Activated naive CD8-positive, alpha-beta T cell treated with anti-CD3 and anti-CD28 coated beads for 36 hours (primary cell): ENCODE measurements at places on chromosomes 2 and 18.

DNA sequence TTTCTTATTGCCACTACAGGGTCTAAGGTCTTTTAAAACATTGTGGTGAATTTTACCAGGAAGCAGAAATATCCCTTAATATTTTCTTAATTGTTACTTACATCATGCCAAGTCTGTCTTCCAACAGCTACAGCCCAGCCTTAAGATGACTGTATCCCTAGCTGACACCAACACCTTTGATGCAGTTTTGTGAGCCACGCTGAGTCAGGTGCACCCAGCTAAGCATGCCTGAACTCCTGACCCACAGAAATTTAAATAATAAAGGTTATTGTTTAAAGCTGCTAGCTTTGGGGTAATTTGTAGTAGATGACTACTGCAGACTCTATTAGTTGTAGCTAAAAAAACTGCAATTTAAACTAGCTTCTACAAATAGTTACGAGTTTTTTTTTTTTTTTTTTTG is 1757.9 kb upstream of the LRRTM1 start:
- no peak for DNase-seq

DNA sequence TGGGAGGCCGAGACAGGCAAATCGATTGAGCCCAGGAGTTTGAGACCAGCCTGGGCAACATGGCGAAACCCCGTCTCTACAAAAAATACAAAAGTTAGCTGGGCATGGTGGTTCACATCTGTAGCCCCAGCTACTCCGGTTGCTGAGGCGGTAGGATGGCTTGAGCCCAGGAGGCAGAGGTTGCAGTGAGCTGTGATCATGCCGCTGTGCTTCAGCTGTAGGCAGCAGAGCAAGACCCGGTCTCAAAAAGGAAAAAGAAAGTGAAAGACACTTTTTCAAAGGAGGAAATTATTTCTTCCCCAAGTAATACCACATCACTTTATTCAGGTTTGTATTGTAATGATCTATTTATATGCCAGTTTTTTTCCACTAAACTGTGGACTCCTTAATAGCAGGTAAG is 35.7 kb upstream of the TAF4B start:
- DNase-seq: peak; percentile 44

- no peak for DNase-seq
Observed at GRCh38 chr2:171149986-171150693, 10.6 kb downstream of the TLK1 start.

GRCh38 chr2:168565112-168565511 is 109.0 kb downstream of the CERS6 start:
- no peak for DNase-seq

- DNase-seq: no peak
Observed at GRCh38 chr2:233450864-233451575, 96.7 kb downstream of the DGKD start.

DNA sequence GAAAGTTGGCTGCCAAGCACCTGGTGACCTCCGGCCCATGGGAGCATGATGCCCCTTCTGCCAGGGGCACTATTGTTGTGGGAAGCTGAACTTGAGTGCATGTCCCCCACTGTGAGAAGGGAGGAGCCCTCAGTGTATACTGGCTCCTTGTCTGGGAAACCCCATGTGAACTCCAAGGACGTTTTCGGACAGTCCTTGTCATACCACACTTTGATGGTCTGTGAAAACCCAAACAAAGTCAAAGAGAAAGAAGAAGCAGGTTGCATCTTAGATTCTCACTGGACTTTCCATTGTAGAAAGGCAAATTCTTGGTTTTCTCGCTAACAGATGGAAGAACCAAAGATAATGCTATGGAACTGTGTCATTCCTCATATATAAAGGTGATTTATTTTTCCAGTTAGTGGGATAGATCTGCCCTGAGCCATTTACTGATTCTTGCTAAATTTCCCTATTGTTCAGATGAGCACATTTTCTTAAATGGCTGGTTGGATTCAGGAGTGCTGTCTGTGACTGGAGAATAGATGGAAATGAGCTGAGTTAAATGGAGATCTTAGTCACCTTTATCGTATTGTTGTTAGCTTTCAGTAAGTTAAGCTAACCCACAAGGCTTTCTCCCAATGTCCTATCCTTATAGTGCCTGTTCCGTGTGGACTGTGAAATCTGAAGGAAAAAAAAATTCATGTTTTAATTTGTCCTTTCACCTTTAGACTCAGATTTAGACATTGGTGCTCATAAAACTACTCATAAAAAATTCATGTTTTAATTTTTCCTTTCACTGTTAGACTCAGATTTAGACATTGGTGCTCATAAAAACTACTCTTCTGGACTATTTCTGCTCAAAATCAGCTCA is 166.6 kb downstream of the ACTR3 start:
- DNase-seq: no peak

DNA sequence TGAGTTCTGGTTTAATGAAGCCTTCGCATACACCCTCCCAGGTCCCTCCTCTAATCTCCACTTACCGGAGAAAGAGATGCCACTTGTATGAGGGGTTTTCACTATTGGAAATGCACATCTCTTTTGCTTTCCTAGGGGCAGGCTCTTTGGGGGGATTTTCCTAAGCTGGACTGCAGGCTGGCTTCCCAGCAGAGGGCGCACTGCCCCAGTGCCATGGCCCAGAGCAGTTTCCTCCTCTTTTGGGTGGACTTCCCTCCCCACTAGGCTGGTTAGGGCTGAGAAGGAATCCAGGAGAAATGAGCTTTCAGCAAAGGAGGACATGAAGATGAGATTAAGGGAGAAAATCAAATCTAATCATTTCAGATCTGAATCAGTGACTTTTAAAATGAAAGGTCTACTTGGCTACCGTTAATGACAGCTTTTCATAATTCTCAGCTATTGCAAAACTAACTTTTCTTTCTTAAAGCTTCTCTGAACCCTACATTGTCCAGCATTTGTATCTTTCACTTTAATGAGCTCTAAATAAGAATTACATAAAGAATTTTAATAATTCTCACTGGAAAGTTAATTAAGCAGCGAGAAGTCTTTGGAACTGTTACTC is 784.1 kb upstream of the FANCL start:
- peak; percentile 21 for DNase-seq

DNA sequence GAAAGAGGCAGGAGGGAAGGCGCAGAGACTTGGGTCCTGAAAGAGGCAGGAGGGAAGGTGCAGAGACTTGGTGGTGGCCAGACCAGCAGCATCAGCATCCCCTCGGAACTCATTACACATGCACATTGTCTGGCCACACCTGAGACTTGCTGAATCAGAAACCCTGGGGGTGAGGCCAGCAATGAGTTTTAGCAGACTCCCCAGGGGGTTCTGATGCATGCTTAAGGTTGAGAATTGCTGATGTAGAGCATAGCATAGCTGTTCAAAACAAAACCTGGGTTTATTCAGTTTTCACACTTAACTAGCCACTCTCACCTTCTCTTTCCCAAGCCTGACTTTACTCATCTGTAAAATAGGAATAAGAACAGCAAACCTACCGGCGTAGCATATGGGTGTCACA is 122.9 kb downstream of the MRO start:
- DNase-seq: no peak

DNA sequence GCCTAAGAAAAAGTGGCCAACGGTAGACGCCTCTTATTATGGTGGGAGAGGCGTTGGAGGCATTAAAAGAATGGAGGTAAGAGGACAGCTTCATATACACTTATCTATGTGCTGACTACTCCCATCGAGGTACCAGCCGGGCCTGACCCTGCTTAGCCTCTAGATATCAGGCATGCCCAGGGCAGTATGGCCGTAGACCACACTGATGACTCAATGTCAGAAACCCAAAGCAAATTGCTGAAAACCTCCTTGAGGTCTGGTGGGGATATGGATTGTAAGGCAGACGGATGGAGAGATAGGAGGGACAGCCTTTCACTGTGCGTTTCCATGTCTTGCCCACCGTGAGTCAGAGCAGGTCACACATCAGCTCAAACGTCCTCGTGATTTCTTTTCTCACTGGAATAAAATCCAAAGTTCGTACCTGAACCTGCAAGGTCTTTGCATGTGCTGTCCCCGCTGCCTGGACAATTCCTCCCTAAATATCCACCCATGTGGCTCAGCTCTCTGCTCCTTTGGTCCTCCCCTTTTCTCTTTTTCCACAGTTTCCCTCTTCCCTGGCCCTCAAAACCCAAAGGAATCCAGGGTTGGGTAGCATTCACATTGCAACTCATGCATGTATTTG is 168.9 kb downstream of the ANTXR1 start:
- DNase-seq: no peak
